ENCODE measurements at places on chromosomes 2 and 18. TPM values are rescaled to one million over a fixed set of nuclear protein-coding genes. Genes with fewer than 3 reads are reported as not detected.

- no peaks in the 10 kb centered on the region for H3K36me3 ChIP-seq
- H3K4me3 ChIP-seq = no peak overlapping the region
- H3K27me3 ChIP-seq = no peaks in the 10 kb centered on the region
- H3K27ac ChIP-seq = no peak overlapping the region
- H3K4me1 ChIP-seq = peaks cover 15% of the 10 kb centered on the region
- no peak for DNase-seq
These were observed 144.6 kb upstream of the CCDC195 start for GRCh38 chr2:224860786-224861185.

GRCh38 chr2:38552259-38552658 lies 50.5 kb downstream of the HNRNPLL start:
- no peak overlapping the region for H3K27ac ChIP-seq
- no peak overlapping the region for H3K4me3 ChIP-seq
- no peaks in the 10 kb centered on the region for H3K4me1 ChIP-seq

DNA sequence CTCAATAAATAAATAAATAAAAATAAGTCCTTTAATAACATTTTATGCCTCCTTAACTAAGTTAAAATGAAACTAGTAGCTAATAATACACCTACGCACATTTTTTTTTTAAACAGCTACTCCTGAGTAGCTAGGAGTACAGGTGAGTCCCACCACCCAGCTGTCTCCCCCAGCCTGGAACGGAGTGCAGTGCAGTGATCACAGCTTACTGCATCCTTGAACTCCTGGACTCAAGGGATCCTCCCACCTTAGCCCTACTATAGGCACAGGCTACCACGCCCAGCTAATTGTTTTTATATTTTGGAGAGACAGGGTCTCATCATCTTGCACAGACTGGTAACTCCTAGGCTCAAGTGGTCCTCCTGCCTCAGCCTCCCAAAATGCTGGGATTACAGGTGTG lies 28.4 kb downstream of the YWHAQ start:
- H3K27ac ChIP-seq = no peak overlapping the region
- H3K27me3 ChIP-seq = no peaks in the 10 kb centered on the region
- H3K4me3 ChIP-seq = no peak overlapping the region
- H3K36me3 ChIP-seq = no peaks in the 10 kb centered on the region
- H3K4me1 ChIP-seq = peaks cover 15% of the 10 kb centered on the region

DNA sequence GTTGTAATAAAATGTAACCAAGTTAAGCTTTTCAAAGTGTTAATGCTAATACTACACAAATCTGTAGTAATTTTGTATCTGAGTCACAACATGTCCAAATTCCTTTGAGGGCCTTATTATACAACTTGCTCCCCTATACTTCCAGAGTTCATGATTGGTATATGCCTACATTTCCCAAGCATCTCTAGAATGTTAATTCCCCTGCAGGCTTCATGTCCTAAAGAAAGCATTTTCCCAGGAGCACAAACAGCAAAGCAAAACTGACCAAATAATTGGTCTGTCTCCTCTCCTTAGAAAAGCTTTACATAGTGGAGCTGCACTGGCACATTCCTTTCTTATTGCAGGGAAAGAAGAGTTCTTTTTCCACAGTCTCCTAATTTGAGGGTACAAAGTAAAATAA lies 3.7 kb downstream of the ALS2 start:
- DNase-seq = no peak
- no peak overlapping the region for H3K27ac ChIP-seq
- peaks cover 13% of the 10 kb centered on the region for H3K4me1 ChIP-seq
- H3K36me3 ChIP-seq = no peaks in the 10 kb centered on the region
- H3K4me3 ChIP-seq = no peak overlapping the region

EIPR1 gene
- total RNA-seq = 39.8 TPM

ERFE gene
- not detected for total RNA-seq

DNA sequence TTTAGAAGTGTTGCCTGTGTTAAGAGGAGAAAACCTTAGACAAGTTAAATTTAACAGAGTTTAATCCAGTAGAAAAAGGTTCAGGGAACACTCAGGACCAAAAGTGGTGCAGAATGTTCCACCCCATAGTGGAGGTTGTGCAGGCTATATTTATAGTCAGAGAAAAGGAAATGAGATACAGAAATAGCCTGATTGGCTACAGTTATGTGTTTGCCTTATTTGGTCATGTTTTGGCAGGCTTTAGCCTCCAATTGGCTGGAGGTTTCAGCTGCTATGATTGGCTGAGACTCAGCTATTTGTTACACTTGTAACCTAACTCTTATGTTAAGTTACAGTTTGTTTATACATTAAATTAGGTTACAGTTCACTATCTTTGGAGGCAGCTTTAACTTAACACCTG lies 4.2 kb downstream of the STAMBP start:
- no peak overlapping the region for H3K27ac ChIP-seq
- no peaks in the 10 kb centered on the region for H3K27me3 ChIP-seq
- no peak overlapping the region for H3K4me3 ChIP-seq
- peaks cover 32% of the 10 kb centered on the region for H3K36me3 ChIP-seq

DSC2 gene
- 108 TPM for total RNA-seq

GRCh38 chr2:75788154-75788553 lies 77.4 kb upstream of the GCFC2 start:
- H3K27ac ChIP-seq = no peak overlapping the region
- DNase-seq = no peak
- no peak overlapping the region for H3K4me3 ChIP-seq
- no peaks in the 10 kb centered on the region for H3K4me1 ChIP-seq

DNA sequence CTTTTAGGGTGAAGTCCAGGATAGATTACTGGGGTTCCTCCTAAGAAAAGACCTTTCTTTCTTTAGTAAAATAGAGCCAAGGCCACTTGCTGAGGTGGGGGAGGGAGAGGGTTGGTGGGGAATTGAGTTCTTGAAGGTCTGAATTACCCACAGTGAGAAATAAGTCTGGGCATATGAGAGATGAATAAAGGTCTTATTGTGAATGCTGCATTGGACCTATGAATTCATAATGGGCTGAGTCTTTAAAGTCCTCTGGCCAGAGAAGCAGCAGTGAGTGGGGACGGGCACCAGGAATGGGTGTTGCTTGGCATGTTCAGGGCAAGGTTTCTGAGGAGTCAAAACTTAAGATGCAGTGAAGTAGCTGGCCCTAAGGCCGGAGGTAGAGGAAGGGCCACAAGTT lies 10.5 kb downstream of the MAPRE3 start:
- H3K27ac ChIP-seq = no peak overlapping the region
- DNase-seq = no peak
- H3K4me3 ChIP-seq = no peak overlapping the region

DNA sequence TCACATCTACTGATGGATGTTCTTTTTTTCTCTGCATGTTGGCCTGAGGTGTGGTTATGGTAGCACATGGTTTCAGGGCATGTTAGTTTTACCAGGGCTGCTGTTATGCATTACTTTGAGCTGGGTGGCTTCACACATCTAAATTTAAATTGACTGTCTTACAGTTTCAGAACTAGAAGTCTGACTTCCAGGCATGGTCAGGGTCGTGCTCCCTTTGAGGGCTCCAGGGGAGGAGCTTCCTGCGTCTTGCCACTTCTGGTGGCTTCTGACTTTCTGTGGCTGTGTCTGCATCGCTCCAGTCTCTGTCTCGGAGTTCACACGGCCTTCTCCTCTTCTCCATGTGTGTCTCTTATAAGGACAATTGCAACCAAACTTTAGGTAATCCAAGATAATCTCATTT lies 143.9 kb downstream of the GALR1 start:
- H3K4me1 ChIP-seq = no peaks in the 10 kb centered on the region
- H3K27me3 ChIP-seq = no peaks in the 10 kb centered on the region
- no peak overlapping the region for H3K4me3 ChIP-seq
- H3K36me3 ChIP-seq = no peaks in the 10 kb centered on the region
- H3K27ac ChIP-seq = no peak overlapping the region
- no peak for DNase-seq

DNA sequence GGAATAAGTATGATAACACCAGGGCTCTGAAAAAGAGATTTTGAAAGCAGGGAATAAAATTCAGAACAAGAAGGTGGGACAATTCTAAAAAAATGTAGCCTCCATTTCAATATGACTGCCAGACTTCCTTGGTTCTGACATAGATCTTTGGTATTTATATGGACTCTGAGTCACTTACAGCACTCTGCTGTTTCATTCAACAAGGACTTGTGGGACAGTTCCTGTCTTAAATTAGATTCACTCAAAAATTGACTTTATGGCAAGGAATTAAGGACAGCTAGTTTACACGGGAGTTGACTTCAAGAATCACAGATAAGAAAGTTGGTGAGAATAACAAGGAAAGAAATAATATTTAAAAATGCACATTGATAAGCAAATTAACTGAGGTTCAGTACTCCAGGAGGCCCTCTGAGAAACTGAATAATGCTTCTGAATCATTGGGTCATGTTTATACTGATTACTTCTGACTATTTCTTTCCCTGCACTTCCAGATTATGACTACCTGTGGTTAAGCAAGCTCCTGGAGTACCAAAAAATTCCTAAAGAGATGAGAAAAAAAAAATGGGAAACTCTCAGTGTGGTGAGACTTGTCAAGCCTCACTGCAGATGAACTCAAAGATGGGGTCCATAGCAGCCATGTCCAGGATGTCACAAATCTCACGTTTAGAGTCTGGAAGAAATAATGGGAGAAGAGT lies 828.3 kb upstream of the PIK3C3 start:
- no peaks in the 10 kb centered on the region for H3K27me3 ChIP-seq
- no peaks in the 10 kb centered on the region for H3K4me1 ChIP-seq
- H3K27ac ChIP-seq = no peak overlapping the region

- no peaks in the 10 kb centered on the region for H3K4me1 ChIP-seq
- no peaks in the 10 kb centered on the region for H3K36me3 ChIP-seq
- no peak overlapping the region for H3K4me3 ChIP-seq
- no peaks in the 10 kb centered on the region for H3K27me3 ChIP-seq
- DNase-seq = no peak
These were observed 79.9 kb downstream of the ALK start for GRCh38 chr2:29841386-29842004.

- DNase-seq = no peak
- H3K4me1 ChIP-seq = no peaks in the 10 kb centered on the region
- H3K27me3 ChIP-seq = no peaks in the 10 kb centered on the region
- H3K27ac ChIP-seq = no peak overlapping the region
These were observed 17.1 kb downstream of the GATA6 start for GRCh38 chr18:22186484-22186971.

HTR2B gene
- 0.49 TPM for total RNA-seq

DNA sequence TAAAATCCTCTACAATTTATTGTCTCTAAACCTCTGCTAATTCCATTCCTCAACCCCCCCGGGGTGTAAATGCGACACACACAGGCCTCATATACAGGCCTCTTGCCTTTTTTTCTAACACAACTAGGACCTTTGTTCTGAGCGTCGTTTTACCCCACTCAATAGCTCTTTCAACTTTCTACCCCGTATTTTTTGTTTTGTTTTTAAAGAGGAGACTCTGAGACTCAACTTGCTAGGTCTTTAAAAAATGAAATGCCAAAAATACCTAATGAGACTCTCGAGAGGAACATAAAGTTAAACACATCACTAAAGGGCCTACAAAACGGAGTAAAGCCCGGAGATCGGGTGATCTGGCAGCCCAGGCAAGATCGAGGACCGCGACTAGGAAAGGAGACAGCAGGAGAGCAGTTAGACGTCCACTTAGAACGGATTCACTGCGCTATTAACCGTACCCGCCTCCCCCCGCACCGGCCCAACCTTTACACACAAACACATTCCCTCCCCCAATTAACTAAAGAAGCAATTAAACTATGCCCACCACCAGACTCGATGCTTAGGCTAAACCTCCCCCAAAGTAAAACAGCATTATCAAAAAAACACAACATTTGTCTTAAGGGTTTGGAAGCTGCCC lies 1.7 kb downstream of the TRIP12 start:
- peaks cover 39% of the 10 kb centered on the region for H3K4me1 ChIP-seq
- peak overlapping the region; percentile 83 for H3K4me3 ChIP-seq

Measured in vagina (tissue), 2 donors.